ENCODE measurements at places on chromosomes 2 and 18.

- H3K27me3 ChIP-seq, result no peaks in the 10 kb centered on the region
- peaks cover 48% of the 10 kb centered on the region for H3K4me1 ChIP-seq
- H3K4me3 ChIP-seq, result no peak overlapping the region
- peak overlapping the region; percentile 86 for H3K27ac ChIP-seq
- DNase-seq, result no peak
Measured at GRCh38 chr2:240584486-240585031, 2.0 kb upstream of the CAPN10 start.

DNA sequence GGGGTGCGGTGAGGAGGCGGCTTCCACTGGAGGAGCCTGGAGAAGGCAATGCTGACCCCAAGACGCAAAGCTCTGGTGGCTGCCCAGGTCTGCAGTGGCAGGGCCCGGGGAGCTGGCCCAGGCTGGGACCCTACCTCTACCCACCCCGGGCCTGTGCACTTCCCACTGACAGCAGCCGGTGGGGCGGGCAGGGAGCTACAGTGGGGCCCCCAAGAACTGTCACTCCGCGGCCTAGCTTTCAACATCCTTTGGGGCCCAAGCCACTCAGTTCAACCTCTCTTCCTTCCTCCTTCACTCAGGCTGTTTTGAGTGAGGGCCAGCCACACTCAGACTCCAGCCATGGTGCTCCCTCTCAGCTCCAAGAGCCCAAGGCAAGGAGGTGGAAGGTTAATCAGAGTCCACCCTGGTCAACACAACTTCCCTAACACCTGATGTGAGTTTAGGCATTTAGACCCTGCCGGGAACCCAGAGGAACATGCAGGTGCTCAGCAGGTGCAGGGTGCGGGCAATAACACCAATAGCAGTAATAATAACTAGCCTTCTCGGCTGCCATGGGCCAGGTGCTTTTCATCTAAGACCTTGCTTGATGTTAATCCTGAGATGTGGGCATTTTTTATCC is 93.6 kb downstream of the ZFP36L2 start:
- H3K27ac ChIP-seq, result no peak overlapping the region
- H3K36me3 ChIP-seq, result no peaks in the 10 kb centered on the region
- DNase-seq, result no peak
- no peaks in the 10 kb centered on the region for H3K27me3 ChIP-seq
- no peak overlapping the region for H3K4me3 ChIP-seq
- peaks cover 32% of the 10 kb centered on the region for H3K4me1 ChIP-seq

GRCh38 chr2:134232461-134232860 is 21.4 kb upstream of the MGAT5 start:
- DNase-seq, result no peak
- H3K4me1 ChIP-seq, result peaks cover 35% of the 10 kb centered on the region
- no peak overlapping the region for H3K4me3 ChIP-seq
- H3K27ac ChIP-seq, result no peak overlapping the region

- no peak overlapping the region for H3K4me3 ChIP-seq
- no peaks in the 10 kb centered on the region for H3K27me3 ChIP-seq
- H3K27ac ChIP-seq, result no peak overlapping the region
- no peak for DNase-seq
Measured at GRCh38 chr2:209388446-209389037, 35.3 kb upstream of the MAP2 start.

GRCh38 chr2:120736202-120736623 is 545 bp downstream of the GLI2 start:
- DNase-seq, result no peak
- no peaks in the 10 kb centered on the region for H3K36me3 ChIP-seq
- peaks cover 37% of the 10 kb centered on the region for H3K4me1 ChIP-seq
- no peaks in the 10 kb centered on the region for H3K27me3 ChIP-seq

- H3K27ac ChIP-seq, result no peak overlapping the region
- no peaks in the 10 kb centered on the region for H3K27me3 ChIP-seq
- peaks cover 22% of the 10 kb centered on the region for H3K4me1 ChIP-seq
- no peaks in the 10 kb centered on the region for H3K36me3 ChIP-seq
- no peak for DNase-seq
Measured at GRCh38 chr2:84897773-84898172, 7.7 kb upstream of the TMSB10 start.

DNA sequence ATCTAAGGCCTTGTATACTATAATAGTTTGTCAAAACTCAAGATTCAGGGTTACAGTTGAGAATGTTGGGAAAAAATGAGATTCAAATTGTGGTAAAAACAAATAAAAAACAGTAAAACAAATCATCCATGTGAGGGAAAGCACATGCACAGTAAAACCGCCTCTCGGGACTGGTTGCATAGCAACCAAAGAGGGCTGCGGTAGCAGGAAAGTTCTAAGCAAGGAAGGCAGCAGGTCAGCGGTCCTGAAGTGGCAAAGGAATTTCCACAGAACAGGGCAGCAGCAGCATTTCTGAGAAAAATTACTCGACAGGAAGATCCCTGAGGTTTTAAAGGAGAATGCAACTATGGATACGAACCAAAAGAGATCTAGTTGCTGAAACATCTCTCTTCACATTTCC is 93.7 kb downstream of the DYNAP start:
- H3K4me1 ChIP-seq, result peaks cover 5% of the 10 kb centered on the region
- H3K27ac ChIP-seq, result no peak overlapping the region
- peak; percentile 34 for DNase-seq
- H3K27me3 ChIP-seq, result no peaks in the 10 kb centered on the region
- no peak overlapping the region for H3K4me3 ChIP-seq

- DNase-seq, result no peak
- H3K36me3 ChIP-seq, result no peaks in the 10 kb centered on the region
- H3K4me3 ChIP-seq, result no peak overlapping the region
- no peak overlapping the region for H3K27ac ChIP-seq
- no peaks in the 10 kb centered on the region for H3K27me3 ChIP-seq
Measured at GRCh38 chr2:207952564-207953345, 72.6 kb downstream of the PLEKHM3 start.

DNA sequence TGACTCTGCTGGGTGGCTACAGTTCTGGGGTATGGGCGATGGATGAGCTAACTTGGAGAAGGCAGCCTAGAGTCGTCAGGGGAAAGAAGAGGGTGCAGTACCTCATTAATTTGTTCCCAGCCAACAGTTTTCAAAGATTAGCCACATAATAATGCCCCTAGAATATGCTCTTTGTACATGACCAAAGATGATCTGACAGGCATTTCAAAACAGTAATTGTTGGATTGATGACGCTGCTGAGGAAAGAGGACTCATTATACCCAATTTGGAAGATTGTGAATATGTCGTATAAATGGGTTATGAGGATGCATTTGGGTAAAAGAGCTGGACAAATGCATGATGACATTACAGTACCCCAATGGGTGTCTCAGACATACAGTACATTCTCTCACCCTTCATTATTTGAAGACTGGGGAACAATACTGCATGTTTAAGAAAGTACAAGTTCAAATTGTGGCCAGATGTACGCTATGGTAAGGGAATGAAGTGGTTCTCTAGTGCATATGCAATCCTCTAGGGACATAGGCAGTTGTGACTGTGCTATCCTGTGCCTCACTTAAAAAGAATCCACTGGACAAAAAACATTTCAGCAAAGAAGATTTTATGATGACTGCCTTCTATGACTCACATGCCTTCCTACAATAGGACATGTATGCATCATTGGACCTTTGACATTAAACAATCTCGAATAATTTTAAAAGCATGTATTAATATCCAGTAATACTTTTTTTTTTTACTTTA is 233.2 kb downstream of the CNTNAP5 start:
- H3K27ac ChIP-seq, result no peak overlapping the region
- no peak overlapping the region for H3K4me3 ChIP-seq
- no peaks in the 10 kb centered on the region for H3K36me3 ChIP-seq
- no peaks in the 10 kb centered on the region for H3K4me1 ChIP-seq
- no peaks in the 10 kb centered on the region for H3K27me3 ChIP-seq
- no peak for DNase-seq

DNA sequence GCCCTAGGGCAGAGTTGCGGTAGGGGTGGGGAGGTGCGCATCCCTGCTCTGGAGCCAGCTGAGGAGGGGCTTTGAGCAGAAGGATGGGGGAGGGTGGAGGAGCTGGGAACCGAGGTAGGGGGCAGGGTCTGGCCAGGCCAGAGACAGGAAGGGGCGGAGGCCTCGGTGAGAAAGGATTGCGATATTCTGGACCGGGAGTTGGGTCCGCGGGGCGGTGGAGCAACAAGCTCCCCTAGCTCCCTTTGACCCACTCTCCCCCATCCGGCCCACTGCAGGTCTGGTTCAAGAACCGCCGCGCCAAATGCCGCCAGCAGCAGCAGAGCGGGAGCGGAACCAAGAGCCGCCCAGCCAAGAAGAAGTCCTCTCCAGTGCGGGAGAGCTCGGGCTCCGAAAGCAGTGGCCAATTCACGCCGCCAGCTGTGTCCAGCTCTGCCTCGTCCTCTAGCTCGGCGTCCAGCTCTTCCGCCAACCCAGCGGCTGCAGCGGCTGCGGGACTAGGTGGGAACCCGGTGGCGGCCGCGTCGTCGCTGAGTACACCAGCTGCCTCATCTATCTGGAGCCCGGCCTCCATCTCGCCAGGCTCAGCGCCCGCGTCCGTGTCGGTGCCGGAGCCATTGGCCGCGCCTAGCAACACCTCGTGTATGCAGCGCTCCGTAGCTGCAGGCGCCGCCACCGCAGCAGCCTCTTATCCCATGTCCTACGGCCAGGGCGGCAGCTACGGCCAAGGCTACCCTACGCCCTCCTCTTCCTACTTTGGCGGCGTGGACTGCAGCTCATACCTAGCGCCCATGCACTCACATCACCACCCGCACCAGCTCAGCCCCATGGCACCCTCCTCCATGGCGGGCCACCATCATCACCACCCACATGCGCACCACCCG is 4.8 kb downstream of the OTX1 start:
- H3K4me1 ChIP-seq, result peaks cover 51% of the 10 kb centered on the region
- peaks cover 44% of the 10 kb centered on the region for H3K27me3 ChIP-seq
- no peak for DNase-seq
- no peak overlapping the region for H3K27ac ChIP-seq
- no peaks in the 10 kb centered on the region for H3K36me3 ChIP-seq

DNA sequence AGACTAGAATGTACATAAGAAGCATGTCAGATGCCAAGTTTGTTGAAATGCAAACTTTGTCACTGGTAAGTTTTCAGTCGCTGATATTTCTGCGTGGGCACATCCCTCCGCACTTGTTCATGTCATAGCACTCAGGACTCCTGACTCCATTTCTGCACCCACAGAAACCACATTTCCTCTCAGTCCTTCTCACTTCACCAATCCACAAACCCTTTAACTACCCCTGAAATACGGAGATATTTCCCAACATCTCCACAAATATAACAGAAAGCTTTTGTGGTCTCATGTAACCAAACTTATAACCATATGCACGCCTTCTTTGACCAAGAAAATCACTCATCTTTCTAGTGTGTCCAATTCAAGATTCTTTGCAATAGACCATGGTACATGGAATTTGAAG is 276.9 kb upstream of the ERBB4 start:
- H3K4me3 ChIP-seq, result no peak overlapping the region
- no peaks in the 10 kb centered on the region for H3K4me1 ChIP-seq
- no peaks in the 10 kb centered on the region for H3K36me3 ChIP-seq
- DNase-seq, result no peak

DNA sequence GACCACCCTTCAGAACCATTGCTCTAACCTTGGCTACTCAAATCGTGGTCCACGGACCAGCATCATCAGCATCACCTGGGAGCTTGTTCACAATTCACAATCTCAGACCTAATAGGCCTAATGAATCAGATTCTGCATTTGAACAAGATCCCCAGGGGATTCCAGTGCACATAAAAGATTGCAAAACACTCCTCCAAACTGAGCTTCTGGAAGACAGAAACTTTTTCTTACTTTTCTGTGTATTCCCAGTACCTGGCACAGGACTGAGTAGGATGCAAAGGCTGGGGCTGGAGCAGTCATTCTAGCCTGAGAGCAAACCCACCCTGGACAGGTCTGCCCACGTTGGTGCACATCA is 115.1 kb upstream of the COPS8 start:
- no peaks in the 10 kb centered on the region for H3K36me3 ChIP-seq
- peaks cover 18% of the 10 kb centered on the region for H3K4me1 ChIP-seq
- no peaks in the 10 kb centered on the region for H3K27me3 ChIP-seq
- no peak for DNase-seq
- H3K4me3 ChIP-seq, result no peak overlapping the region
- no peak overlapping the region for H3K27ac ChIP-seq

- H3K4me3 ChIP-seq, result no peak overlapping the region
- H3K4me1 ChIP-seq, result peaks cover 10% of the 10 kb centered on the region
- no peak overlapping the region for H3K27ac ChIP-seq
- no peaks in the 10 kb centered on the region for H3K27me3 ChIP-seq
Measured at GRCh38 chr2:231015478-231015877, 19.6 kb downstream of the SPATA3 start.

DNA sequence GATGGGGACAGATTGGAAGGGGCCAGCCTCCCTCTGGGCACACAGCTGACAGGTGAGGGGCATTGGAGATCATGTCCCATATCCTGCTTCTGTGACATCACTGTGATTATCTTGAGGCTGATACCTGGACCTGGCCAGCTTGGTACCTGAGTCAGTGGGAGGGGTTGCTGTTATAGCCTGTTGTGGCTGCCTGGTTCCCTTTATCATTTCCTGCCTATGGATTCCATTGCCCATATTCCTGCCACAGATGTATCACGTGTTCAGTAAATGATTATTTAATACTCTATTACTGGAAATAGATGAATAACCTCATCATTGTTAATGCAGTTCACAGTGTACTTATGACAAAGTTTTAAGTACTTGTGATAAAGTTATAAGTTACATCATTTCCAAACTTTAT is 7.8 kb upstream of the SCYGR1 start:
- H3K27me3 ChIP-seq, result no peaks in the 10 kb centered on the region
- H3K4me3 ChIP-seq, result no peak overlapping the region
- H3K27ac ChIP-seq, result no peak overlapping the region
- DNase-seq, result no peak
